ENCODE measurements at places on chromosomes 6 and 20.

GRCh38 chr6:78611102-78611620 lies 256.2 kb upstream of the IRAK1BP1 start:
- no peak for DNase-seq

DNA sequence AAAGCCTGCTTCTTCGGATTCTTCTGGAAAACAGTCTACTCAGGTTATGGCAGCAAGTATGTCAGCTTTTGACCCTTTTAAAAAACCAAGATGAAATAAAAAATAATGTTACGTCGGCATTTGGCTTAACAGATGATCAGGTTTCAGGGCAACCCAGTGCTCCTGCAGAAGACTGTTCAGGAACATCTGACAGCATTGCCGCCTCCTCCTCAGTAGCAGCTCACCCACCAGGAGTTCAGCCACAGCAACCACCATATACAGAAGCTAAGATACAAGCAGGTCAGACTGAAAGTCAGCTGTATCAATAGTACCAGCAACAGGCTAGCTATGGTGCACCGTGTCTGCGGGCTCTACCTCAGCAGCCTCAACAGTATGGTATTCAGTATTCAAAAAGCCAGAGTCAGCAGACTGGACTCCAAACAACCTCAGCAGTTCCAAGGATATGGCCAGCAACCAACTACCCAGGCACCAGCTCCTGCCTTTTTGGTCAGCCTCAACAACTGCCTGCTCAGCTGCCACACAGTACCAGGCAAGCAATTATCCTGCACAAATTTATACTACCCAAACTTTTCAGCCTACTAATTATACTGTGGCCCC lies 51.9 kb downstream of the BTBD9 start:
- DNase-seq, result no peak

GRCh38 chr6:169404828-169405227 lies 151.2 kb upstream of the THBS2 start:
- no peak for DNase-seq

DNA sequence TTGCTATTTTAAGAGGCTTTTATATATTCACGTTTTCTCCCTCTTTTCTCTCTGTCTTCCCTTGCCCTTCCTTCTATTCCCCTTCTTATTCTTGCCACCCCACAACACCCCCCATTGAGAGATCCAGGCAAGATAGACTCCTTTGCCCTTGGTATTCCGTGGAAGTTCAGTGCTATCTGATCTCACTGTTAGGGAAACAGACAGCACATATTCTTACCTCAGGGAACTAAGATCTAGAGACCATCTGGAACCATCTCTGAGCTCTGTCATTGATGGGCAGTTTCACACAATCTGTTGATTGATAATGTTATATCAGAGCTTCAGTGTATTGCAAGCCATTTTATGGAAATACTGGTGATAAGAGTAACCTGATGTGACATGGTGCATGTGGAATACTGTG lies 228.8 kb downstream of the ARID1B start:
- no peak for DNase-seq

- DNase-seq, result no peak
Observed at GRCh38 chr20:37457921-37458320, 63.1 kb upstream of the NNAT start.

- no peak for DNase-seq
Observed at GRCh38 chr6:16654701-16655100, 106.6 kb downstream of the ATXN1 start.

DNA sequence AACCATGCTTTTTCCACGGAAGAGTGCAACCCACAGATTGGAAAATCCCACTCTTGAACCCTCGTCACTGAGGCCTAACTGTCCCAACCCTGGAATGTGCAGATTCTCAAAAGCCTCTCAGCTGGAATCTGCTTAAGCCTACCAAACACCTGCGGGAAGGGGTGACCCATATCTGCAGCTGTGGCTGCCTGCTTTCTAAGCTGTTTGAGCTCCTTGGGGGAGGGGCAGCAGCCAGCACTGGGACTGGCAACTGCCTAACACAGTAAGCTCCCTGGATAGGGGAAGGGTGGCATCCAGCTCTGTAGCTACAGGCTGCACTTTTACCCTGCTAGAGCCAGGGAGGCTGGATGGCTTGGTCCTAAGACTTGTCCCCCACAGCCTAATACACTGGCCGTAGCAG lies 579.6 kb downstream of the COL12A1 start:
- DNase-seq, result no peak

- no peak for DNase-seq
Observed at GRCh38 chr6:36033935-36034334, 6.3 kb downstream of the MAPK14 start.

GRCh38 chr6:30480536-30481156 lies 8.7 kb upstream of the HLA-E start:
- no peak for DNase-seq

DNA sequence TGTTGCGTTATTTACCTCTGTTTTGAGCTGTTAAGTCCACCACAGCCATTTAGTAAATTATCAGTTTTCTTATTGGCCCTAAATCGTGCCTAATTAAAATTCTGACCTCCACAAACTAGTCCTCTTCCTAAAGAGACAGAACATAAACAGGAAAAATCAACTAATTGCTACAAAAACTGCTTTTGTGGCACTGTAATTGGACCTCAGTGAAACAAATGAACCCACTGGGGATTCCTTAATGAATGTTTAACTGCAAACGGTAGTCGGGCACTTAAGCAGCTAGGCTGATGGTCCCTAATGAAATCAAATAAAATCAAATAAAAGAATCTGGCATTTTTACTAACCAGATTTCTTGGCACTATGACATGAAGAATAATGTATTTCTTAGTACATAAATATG lies 513.4 kb upstream of the SLC35B3 start:
- no peak for DNase-seq

GRCh38 chr20:4607287-4607713 lies 114.4 kb upstream of the PRND start:
- DNase-seq, result peak; percentile 3

GRCh38 chr6:128158496-128158895 lies 257.6 kb upstream of the THEMIS start:
- DNase-seq, result no peak

- DNase-seq, result no peak
Observed at GRCh38 chr6:11528996-11529395, 8.6 kb upstream of the TMEM170B start.

- no peak for DNase-seq
Observed at GRCh38 chr20:1706079-1706478, 48.5 kb upstream of the SIRPG start.

GRCh38 chr6:118812970-118813369 lies 81.0 kb upstream of the ASF1A start:
- DNase-seq, result no peak

- no peak for DNase-seq
Observed at GRCh38 chr6:2378891-2379652, 133.7 kb upstream of the GMDS start.

DNA sequence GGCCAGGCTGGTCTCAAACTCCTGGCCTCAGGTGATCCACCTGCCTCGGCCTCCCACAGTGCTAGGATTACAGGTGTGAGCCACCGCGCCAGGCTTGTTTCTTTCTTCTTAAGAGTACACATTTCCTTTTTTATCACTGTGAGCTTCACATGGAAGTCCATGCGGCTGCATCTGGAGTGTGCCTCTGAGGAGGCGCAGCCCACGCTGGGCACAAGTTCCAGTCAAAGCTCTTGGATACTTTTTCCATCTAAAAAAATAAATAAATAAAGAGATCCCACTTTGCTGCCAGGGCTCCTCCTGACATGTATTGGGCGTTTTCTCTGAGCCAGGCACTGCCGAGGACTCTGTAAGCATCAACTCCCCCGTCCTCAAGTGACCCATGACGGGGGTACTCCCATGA lies 123.0 kb downstream of the PREX1 start:
- DNase-seq, result no peak

- DNase-seq, result no peak
Observed at GRCh38 chr6:158996856-158997255, 3.1 kb downstream of the RSPH3 start.

- DNase-seq, result no peak
Observed at GRCh38 chr20:40986774-40987173, 41.8 kb upstream of the TOP1 start.

- DNase-seq, result no peak
Observed at GRCh38 chr6:33288141-33288920, 708 bp downstream of the WDR46 start.

- DNase-seq, result peak; percentile 22
Observed at GRCh38 chr6:16238057-16238962, at the start of gene GMPR. Gene GMPR (plus strand): TSS chr6:16238587. CDS start chr6:16238694, 107 bp downstream.

GRCh38 chr20:39800548-39800947 lies 838.4 kb downstream of the DHX35 start:
- DNase-seq, result no peak

GRCh38 chr20:44342248-44342647 lies 5.4 kb downstream of the R3HDML start:
- no peak for DNase-seq

GRCh38 chr6:44674226-44675155 lies 287.0 kb downstream of the CDC5L start:
- no peak for DNase-seq

GRCh38 chr6:81696524-81696923 lies 56.0 kb downstream of the TENT5A start:
- no peak for DNase-seq

DNA sequence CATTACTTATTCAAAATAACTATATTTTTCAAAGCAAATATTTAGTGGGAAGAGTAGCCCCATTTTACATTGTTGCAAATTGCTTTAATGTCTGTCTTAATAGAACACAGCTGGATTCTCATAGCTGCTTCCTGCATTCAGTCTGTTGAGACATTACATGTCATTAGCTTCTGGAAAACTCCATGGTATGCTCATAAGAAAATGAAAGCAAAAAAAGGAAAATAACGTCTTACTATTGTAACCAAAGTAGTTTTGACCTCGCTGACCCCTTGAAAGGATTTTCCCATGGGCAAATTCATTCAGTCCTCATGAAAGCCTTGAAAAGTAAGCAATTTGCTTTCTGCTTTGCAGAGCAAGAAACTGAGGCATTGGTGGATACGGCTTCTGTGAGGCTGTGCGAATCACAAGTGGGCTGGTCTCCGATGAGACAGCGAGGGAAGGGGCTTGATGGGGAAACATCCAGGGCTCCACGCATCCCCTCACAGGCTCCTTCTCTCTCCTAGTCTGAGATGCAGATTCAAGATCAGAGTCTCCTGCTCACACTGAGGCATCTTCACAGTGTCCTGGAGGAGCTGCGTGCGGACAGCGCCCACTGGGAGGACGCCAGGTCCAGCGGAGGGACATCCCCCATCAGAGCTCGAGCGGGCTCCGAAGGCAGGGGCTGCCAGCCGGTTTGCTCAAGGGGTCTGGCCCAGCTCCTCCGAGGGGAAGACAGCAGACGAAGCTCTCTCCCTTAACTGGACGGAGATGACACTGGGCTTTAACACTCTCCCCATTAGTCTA lies 3.3 kb downstream of the C20orf202 start:
- no peak for DNase-seq

DNA sequence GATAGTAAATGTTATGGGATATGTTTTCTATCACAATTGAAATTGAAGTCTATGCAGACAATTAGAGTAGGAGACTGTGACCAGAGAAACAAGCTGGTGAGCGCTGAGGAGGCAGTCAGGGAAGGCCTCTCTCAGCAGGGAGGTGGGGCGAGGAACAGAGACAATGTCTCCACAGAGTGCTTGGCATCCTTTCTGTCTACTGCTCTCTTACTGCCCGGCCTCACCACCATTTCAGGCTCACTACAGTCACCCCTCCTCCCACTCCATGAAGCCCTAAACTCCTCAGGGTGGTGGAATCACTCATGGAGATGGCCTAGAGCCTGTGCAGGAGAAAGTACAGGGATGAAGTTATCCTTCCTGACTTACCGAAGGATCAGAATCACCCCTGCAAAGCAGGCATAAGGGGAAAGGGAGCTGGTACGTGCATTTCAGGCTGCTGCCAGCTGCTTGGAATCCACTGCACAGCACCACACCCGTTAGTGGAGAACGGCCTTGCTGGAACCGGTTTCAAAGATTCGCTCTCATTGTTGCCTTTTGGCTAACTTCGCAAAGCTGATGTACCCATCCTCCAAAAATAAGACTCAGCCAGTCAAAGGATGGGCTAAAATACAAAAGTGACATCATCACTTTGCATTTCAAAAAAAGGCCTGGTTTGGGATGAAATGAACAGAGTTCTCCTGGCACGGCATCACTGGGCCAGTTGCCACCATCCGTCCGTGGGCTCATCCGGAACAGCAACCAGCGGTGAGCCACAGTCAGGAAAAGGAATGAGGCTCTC lies 67.3 kb downstream of the SLC22A23 start:
- DNase-seq, result no peak

GRCh38 chr20:62858058-62858830 lies 3.4 kb downstream of the TCFL5 start:
- DNase-seq, result no peak

- DNase-seq, result no peak
Observed at GRCh38 chr6:144898052-144898689, 613.0 kb downstream of the UTRN start.

- no peak for DNase-seq
Observed at GRCh38 chr6:83216806-83217205, 23.6 kb downstream of the RWDD2A start.

- DNase-seq, result no peak
Observed at GRCh38 chr6:46918806-46919205, 2.9 kb downstream of the ADGRF5 start.

DNA sequence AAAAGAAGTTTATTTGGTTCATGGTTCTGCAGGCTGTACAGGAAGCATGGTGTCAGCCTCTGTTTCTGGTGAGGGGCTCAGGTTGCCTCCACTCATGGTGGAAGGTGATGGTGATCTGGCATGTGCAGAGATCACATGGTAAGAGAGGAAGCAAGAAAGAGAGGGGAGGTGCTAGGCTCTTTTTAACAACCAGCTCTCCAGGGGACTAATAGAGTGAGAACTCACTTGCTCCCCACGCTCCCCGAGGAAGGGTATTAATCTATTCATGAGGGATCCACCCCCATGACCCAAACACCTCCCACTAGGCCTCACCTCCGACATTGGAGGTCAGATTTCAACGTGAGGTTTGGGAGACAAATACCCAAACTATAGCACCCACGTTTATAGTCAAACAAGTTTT lies 4.0 kb upstream of the GJB7 start:
- no peak for DNase-seq

DNA sequence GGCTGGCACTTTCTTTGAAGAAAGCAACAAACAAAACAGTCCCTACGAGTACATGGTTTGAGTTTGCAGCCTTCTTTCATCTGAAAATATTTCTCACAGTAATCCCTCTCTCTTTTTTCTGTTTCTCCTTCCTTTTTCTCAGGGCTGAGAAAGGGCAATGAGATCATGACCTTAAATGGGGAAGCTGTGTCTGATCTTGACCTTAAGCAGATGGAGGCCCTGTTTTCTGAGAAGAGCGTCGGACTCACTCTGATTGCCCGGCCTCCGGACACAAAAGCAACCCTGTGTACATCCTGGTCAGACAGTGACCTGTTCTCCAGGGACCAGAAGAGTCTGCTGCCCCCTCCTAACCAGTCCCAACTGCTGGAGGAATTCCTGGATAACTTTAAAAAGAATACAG lies 80.7 kb upstream of the CLDN20 start:
- DNase-seq, result no peak

GRCh38 chr6:74753883-74754600 lies 451.8 kb downstream of the COL12A1 start:
- DNase-seq, result no peak
